Activated T-cell treated with anti-CD3 and anti-CD28 coated beads for 24 hours (primary cell): ENCODE measurements at places on chromosomes 5 and 9.

- DNase-seq, result no peak
Observed at GRCh38 chr5:142387024-142387682, 62.3 kb upstream of the SPRY4 start.

- no peak for DNase-seq
Observed at GRCh38 chr9:101514071-101514470, 19.6 kb upstream of the RNF20 start.

GRCh38 chr5:20166456-20166855, 178.5 kb upstream of the CDH18 start:
- no peak for DNase-seq

DNA sequence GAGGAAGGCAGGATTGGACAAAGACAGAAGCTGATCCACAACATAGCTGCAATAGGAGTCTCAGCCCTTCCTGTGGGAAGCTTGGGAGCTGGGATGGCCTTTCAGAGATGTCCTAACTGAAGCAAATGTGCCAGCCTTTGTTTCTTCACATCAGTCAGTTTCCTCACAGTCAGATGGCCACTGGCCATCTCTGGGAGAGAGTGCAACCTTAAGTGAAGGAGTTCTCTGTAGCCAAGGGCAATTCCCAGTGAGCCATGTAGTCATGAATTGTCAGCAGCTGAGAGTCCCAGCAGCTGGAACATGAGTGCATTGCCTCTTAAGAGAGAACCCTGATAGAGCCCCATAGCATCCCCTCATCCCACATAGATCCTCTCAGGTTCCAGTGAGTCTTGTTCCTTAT, 89.1 kb upstream of the LIFR start:
- DNase-seq, result no peak

- no peak for DNase-seq
Observed at GRCh38 chr5:159343295-159344094, 13.2 kb upstream of the IL12B start.

DNA sequence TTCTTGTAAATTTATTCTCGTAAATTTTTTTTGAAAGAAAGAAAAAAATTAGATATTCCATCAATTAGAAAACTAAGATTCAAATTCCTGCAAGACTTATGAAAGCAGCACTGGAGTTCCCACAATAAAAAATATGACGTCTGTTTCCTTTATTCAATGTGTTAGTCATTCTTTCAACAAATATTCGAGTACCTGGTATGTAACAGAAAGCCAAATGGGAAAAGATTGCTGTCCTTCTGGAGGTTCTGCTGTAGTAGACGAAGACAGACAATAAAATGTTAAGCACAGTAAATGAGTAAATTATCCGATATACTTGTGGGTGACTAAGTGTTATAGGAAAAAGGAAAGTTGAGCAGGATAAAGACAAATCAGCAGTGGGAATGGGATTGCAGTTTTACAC, 92.2 kb downstream of the ADAMTSL1 start:
- no peak for DNase-seq
